NCI-H2081 treated with DMSO at 0.1 percent for 48 hours (cell line): ENCODE measurements at places on chromosomes 16 and 17.

DNA sequence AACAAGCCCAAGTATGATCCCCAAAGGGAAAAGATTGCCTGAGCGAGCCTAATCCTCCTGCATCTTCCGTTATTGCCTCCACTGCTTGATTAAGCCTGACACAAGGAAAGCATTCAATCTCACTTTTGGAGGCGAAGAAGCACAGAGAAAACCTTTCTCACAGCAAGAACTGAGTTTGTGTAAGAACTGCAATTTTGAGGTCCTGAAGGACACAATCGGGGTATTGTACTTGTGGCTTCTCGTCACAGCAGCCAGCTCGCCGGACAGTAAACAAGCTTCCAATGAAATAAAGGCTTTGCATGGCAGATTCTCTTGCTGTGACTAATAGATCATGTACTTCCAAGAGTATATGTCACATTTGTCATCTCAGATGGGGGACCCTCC is 18.7 kb upstream of the FOXF1 start:
- DNase-seq: no peak

DNA sequence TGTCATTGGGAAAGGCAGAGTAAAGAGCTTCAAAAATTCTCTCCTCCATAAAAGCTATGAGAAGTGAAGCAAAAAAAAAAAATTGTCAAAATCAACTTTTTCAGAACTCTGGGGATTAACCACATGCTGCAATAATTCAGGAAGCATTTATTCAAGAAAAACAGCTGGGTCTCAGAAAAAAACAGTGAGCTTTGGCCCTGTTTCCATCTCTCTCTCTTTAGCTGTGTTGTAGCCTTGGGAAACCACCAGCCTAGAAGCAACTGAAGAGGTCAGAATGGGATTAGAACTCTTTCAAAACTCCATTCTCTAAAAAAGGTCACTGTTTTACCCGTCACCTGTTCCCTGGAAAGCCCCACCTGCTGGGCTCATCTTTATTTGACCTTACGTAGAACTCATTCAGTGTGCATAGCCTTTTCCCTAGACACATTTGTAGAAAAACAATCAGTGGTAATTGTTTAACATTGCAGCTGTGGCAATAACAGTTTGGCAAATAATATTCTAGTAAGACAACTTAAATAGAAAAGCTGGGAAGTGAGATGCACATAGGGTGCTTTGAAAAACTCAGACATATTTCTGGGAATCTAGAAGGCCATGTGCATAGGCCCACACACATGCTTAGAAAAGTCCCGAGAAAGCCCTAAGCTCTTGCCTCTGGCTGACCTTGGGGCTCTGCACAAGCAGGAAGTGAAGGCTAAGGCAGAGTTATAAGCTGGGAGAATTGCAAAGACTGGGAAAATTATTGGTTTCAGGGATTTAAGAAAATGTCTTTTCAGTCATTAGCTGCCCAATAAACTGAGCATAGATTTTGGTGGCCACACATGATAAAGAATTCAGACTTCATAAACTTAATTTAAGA is 18.0 kb downstream of the SLC5A11 start:
- DNase-seq: no peak

- DNase-seq: no peak
Observed at GRCh38 chr17:82596837-82597672, 51.2 kb downstream of the WDR45B start.

DNA sequence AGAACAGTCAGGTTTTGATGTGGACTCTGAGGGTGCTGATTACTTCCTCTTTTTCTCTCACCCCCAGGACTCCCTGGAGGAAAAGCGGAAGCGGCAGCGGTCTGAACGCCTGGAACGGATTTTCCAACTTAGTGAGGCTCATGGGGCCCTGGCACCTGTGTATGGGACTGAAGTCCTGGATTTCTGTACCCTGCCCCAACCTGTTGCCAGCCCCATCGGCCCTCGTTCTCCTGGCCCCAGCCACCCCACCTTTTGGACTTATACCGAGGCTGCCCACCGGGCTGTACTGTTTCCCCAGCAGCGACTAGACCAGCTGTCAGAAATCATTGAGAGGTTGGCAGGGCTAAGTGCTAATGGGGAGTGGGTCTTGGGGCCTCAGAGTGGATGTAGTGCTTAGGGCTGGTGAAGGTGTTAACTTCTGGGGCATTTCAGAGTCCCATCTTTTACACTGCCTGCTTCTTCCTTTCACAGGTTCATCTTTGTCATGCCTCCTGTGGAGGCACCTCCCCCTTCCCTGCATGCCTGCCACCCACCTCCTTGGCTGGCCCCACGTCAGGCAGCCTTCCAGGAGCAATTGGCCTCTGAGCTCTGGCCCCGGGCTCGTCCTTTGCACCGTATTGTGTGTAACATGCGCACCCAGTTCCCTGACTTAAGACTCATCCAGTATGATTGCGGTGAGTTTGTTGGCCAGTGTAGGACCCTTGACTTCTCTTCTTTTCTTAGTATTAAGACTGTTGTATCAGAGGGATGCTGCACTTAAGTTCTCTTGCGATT is 19.1 kb upstream of the PHKG2 start:
- DNase-seq: no peak

DNA sequence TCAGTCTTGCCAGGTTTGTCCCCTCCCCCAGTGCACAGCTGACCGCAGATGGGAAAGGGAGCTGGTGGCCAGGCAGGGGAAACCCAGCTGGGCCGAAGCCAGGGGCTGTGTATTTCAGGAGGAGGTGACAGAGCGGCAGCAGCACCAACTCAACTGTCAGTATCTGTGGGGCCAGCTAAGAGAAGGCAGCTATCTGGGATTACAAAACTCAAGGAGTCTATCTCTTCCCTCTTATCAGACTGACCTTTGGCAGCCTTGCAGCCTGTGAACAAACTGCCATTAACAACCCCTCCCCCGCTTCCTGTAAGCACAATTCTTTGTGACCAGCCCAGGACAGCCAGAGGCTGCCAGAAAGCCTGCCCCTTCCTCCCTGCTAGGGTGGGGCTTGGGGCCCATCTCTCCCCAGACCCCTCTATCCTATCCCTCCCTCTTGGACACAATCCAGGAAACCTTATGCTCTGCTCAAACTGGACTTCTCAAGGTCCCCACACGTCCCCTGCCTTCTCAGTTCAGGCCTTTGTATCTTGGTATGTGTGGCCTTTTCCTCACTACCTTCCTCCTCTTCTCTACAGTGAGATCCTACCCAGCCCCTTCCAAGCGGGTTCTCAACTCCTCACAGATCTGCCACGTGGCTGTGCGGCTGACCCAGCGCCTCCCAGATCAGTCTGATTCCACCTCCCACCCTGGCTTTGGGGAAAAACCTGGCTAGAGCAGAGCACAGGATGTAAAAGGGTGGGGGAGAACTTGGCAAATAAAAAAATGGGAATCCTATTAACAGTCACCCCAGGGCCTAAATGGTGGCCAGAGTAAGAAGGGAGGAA is 10.5 kb downstream of the ST3GAL2 start:
- DNase-seq: no peak

DNA sequence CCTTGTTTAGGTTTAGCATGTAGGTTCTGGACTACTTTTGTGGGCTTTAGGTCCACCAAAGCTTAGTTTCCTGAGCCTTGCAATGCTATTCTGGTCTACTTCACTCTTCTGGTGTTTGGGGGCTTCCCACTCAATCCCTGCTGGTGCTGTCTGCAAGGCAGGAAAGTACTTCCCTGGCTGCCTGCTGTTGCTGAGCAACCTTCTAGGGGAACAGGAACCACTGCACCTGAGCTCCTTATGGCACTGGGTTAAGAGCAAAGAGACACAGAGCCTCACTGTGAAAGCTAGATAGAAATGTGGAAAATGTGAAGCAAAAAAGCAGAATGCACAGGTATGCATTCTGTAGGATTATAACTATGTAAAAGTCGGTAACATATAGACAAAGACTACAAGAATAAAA is 17.0 kb downstream of the MPO start:
- no peak for DNase-seq

GRCh38 chr16:27851586-27851985 is 211.9 kb downstream of the GSG1L start:
- DNase-seq: no peak

DNA sequence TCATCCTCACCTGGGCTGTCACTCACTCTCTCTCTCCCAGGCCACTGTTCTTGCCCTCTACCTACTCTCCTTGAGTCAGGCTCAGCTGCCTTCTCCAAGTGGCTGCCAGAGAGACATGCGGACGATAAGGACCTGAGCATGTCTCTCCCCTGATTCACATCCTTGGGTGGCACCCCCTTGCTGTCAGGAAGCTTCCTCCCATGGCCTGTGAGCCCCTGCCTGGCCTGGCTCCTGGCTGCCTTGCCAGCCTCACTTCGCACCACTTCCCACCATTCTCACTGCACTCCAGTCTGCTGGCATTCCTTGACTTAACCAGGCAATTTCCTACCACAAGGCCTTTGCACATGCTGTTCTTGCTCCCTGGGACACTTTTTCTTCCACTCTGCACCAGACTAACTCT is 2.7 kb upstream of the ALDH3A1 start:
- no peak for DNase-seq

DNA sequence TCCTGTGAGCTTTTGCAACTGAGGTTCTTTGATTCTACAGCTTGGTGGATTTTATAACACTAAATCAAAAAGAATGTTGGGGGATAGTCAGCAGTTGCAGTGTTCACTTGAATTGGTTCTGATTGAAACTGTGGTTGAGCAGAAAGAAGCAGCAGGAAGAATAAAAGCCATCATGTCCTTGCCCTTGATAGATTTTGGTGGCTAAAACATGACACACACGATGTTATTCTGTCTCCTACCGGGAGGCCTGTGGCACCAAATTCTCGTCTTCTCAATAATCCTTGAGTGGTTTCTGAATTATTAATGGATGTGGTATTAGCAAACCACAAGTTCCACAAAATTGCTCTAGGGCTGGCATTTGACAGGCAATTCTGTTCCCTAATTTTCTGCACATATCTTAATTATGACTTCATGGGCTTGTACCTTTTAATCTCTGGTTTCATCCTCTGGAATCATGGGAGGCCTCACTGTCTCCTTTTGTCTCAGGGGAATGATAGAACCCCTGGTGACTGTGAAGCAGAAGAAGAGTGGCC is 338.2 kb downstream of the SNX29 start:
- DNase-seq: no peak

DNA sequence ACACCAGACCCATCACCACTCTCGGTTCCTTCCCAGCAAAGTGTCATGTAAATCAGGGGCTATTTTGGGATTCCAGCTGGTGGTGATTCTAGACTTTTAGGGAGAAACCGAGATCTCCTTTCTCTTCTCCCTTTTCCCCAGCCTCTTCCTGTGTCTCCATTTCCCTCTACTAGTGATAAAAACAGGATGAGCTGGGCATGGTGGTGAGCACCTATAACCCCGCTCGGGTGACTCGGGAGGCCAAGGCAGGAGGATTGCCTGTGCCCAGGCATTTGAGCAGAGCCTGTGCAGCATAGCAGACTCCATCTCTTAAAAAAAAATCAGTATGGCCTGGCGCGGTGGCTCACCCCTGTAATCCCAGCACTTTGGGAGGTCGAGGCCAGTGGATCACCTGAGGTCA is 6.1 kb downstream of the TBX21 start:
- no peak for DNase-seq

DNA sequence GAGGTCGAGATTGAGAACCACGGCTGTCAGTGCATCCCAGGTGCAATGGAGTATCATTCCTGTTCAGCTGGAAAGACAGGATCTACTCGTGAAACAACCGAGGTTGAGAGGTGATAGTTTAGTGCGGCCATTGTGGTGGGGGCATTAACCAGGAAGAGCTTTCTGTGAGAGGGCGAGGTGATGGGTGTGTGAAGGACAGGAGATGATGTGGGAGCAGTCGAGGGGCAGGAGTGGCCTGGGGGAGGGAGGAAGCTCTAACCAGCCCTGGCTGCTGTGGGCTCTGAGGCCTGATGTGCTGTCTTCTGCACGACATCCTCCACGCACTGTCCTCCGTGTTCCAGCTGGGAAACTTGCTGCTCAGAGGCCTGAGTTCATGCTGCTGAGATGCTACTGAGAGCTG is 22.0 kb downstream of the GOSR2 start:
- no peak for DNase-seq

GRCh38 chr17:18362698-18363100 is 651 bp downstream of the SHMT1 start:
- DNase-seq: no peak

GRCh38 chr17:41322094-41322902 is 6.8 kb upstream of the KRTAP17-1 start:
- peak; percentile 26 for DNase-seq

GRCh38 chr17:27989046-27989445 is 53.4 kb upstream of the NLK start:
- no peak for DNase-seq

GRCh38 chr17:43006639-43007551 is at the start of gene IFI35:
TSS of gene IFI35 (plus strand) at chr17:43006784. CDS start at chr17:43006948, 164 bp downstream.
- DNase-seq: peak; percentile 35

GRCh38 chr17:54838651-54839421 is 61.8 kb upstream of the TOM1L1 start:
- no peak for DNase-seq

DNA sequence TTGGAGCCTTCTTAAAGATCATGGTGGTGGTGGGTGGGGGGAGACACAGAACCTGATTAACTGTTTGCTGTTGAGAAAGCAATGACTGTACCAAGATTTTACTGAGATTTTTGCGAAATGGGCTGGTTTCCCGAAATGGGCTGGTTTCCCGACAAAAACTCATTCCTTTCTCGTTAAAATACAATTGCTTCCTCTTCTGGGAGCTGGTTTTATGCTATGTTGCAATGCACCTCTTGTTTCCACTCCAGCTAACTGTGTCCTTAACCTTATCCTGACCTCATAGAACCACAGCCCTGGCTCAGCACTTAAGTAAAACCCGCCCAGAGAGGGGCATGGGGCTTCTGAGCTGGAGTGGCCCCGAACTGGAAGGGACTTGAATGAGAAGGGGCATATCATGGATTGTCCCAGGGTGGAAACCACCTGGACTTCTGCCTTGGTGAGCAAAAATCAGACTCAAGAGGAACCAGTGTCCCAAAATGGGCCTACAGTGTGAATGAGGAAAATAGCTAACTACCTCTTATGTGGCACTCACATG is 20.9 kb downstream of the FAM20A start:
- DNase-seq: no peak

DNA sequence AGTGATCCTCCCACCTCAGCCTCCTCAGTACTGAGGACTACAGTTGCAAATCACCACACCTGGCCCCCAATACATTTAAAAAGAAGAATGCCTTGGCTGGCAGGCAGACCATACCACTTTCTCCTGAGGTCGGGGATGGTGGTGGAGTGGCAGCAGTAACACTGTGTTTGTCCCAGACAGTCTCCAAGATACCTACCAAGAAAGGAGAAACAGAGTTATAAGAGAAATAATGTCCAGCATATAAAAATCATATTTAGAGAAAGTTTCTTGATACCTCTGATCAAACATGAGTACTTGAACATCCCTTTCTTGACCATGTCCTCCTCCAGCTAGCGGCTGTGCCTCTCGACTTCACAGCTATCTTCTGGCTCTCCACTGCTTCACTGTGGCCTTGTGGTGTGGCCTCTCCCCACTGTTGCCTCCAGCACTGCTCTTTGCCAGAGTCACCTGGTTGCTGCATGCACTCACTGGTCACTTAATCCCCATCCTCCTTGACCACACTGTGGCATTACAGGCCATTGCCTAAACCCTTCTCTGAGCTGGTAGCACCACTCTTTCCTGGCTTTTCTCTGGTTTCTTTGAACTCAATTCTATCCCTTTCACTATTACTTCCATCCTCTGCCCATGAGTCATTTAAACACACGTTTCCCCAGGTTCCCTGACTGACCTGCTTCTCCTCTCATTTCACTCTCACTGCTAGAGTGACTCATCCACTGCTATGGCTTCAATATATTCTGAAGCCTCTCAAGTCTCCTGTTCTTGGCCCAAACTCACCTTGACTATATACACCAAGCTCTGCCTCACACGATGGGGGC is 45.2 kb downstream of the XPO6 start:
- DNase-seq: no peak
